ENCODE measurements at places on chromosomes 7 and 10.
A peak's percentile ranks its signal among the peaks of the same experiment; 100 is the strongest.

- no peak for DNase-seq
Observed at GRCh38 chr7:34117573-34117972, 212.2 kb downstream of the BMPER start.

- no peak for DNase-seq
Observed at GRCh38 chr10:77441353-77442166, 196.0 kb downstream of the KCNMA1 start.

DNA sequence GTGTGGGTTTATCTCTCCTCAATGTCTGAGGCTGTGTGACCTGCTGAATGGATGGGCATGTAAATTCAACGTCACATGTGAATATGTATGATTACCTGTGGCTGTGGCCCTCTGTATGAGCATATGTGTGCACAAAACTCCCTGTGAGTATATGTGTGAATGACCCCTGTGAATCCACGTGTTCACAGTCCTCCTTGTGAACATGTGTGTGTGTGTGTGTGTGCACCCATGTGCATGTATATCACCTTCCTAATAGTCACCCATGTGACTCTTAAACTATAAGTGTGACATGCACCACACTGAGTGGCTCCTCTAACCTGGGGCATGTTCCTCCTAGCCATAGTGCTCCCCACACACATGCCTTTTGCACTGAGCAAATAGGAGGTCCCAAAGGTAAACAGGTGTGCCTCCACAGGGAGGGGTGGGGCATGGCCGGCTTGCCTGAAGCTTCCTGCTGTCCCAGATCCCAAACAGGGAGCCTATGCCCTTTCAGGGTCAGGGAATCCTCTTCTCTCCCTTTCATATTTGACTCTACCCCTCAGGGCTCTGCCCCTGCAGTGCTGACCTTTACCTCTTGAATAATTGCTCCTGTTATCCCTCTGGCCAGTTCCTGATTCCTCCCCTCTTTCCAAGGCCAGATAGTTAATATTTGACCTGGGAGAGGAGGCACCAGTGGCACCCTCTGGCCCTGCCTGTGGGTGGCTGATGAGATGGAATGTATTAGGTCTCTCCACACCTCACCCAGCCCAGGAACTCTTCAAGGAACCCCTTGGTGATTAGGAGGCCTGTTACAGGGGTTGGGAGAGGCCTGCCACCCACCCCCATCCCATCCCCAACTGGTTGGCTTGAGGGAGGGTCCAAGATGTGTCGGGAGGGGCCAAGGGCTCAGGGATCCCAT is 1.9 kb downstream of the SEMA4G start:
- DNase-seq: no peak

GRCh38 chr7:108839076-108839475 is 269.4 kb downstream of the DNAJB9 start:
- DNase-seq: no peak

DNA sequence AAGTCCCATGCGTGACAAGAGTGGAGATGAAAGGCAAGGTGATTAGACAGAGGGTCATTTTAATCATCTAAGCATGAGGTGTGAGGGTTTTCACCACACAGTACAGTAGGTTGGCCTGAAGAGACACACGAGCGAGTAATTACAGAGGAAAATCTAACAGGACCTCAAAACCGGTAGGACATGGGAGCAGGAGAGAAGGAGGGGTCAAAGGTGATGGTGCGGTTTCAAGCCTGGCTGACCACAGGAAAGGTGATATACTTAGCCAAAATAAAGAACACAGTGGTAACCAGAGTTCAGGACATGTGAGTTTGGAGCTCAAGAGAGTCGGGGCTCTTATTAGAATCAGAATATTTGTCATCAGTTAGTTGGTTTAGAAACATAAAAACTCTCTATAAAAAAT is 20.0 kb downstream of the GLI3 start:
- no peak for DNase-seq

DNA sequence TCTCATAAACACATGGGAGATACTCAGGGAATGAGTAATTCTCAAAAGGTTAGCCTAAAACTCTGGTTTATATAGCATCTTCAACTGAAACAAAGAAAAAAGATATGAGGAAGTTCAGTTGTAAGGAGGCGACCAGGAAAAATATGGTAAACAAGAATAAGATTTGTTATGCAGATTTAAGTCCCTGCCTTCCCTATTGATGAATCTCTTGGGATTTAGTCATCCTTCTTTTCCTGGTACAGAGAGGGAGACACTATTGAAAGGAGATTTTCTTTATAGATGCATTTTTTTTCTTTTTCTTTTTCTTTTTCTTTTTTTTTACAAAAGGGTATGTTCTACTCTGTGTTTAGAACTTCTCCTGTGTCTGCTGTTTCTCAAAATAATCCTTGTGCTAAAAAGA is 557.5 kb downstream of the DNAJB9 start:
- no peak for DNase-seq

GRCh38 chr7:118281196-118281595 is 56.7 kb downstream of the ANKRD7 start:
- no peak for DNase-seq

GRCh38 chr7:149704507-149704906 is 68.9 kb downstream of the ZNF467 start:
- DNase-seq: no peak

GRCh38 chr10:11154849-11155498 is 137.3 kb downstream of the CELF2 start:
- no peak for DNase-seq

- DNase-seq: no peak
Observed at GRCh38 chr7:82623812-82624211, 180.2 kb upstream of the CACNA2D1 start.

DNA sequence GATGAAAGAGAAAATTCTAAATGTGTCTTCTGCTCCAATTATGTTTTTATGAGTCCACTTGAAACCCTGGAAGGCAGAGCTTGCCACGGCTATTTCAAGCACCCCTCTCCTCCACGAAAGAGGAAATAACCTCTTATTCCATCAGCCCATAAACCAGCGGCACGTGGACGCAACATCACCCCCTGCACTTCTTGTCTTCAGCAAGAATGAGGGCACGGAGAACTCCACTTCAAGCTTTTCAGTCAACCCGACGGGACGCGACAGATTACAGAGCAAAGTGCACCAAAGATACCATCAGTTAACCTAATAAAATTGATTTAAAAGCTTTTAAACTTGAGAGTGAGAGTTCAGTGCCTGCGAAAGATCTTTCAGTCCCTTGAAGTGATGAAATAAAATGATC is 406.3 kb downstream of the GALNT17 start:
- no peak for DNase-seq

DNA sequence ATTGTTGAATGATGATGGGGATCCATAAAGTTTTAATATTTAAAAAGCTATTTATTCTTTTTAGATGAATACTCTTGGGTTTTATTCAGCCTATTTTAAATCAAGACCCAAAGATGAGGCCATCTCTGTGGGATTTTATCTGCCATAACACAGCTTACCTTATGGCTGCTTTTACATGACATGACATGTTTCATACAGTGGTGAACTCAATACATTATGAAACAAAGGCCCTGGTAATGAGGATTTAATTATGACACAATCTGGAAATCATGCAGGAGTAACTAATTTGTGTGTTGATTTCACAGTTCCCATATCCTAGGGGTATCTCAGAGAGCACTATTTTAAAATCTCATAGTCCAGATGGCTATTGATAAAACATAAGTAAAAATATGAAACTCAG is 661.8 kb upstream of the FZD8 start:
- DNase-seq: no peak

DNA sequence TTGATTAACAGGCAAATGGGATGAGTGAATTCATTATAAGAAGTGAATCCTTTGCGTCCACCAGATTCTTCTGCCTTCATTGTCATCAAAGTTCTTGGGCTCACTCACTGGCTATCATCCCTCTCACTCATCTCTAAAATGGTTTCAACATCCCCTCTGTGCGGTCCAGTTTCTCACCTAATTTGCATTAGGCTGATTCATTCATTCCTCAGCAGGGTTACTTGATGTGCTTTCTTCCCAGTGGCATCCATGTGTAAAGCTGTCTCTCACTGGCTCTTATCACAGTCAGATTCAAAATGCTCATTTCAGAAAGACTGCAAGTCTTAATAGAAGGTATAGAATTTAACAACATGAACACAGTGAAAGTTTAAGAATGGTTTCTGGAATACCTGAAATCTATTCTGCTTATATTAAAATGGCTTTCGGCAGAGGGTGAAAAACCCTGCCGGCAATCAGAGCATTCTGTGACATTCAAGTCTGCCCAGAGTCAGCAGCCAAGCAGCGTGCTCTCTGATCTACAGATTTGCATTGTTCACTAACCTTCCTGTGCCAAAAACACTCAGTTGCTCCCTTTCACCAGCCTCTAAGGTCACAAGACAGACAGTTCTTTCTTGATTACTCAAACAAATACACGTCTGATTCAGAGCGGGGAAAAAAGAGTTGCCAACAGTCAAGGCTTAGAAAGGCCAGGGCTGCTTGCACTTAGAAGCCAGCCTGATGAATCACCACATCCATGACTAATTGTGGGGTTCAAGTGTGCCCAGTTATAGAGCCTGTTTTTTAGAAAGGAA is 106.7 kb downstream of the TES start:
- DNase-seq: peak; percentile 29

GRCh38 chr10:35341521-35341920 is 5.2 kb downstream of the CCNY start:
- DNase-seq: no peak

GRCh38 chr10:13168781-13169180 is 7.4 kb downstream of the MCM10 start:
- no peak for DNase-seq

- DNase-seq: no peak
Observed at GRCh38 chr7:129855234-129855673, 97.5 kb downstream of the UBE2H start.
